ENCODE measurements at places on chromosomes 12 and 14. TPM values are rescaled to one million over a fixed set of nuclear protein-coding genes. Genes with fewer than 3 reads are reported as not detected.

GRCh38 chr12:94988471-94988870, 15.0 kb downstream of the NDUFA12 start:
- no peak for DNase-seq

GRCh38 chr12:114263056-114263805, 142.7 kb downstream of the TBX5 start:
- DNase-seq: no peak

The FGF6 gene
- total RNA-seq: not detected

DNA sequence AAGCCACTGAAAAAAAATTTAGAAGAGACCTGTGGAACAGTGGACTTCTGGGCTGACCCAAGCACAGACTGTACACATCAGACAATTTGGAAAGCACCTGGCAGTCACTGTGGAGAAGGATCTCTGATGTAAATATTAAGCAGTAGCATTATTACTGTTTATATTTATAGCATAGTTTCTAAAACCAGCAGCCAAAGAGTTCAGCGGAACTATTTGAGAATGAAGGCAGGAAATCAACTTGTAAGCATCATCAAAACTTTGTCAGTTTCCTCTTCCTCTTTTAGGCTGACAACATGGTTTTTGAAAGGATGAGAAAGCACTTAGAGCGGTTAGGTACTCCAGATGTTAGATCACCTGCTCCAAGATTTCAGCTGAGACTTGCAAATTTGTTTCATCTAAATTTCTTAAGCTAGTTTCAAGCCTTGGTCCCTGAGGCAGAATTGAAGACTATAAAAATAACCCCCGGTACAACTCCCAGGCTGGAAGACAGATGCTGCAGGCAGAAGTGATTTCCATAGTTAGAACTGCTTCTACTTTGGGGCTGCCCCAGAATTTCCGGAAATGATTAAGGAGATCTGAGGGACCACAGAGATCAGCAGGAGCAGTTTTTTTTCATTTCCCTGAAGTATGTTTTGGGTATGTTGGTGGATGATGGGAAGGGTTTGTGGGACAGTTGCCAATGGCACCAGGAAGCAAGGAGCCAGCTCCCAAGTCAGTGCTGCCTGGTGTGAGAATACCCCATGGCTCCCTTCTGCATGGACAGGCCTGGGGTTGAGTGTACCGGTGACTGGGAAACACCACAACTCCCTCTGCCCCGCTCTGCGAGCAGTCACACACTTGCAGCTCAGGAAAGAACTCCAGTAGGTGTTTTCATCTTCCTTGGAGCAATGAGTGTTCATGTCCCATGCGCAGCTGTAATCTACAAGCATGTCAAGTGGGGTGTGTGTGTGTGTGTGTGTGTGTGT, 354.5 kb downstream of the NUAK1 start:
- DNase-seq: no peak

The RPL6 gene
- 2,771 TPM for total RNA-seq

GRCh38 chr14:24334431-24335291, at the start of gene ADCY4:
ADCY4 (minus strand) TSS chr14:24335071; CDS start chr14:24334652, 419 bp downstream.
- DNase-seq: no peak

GRCh38 chr14:52015411-52016030, 26.2 kb downstream of the RTRAF start:
- no peak for DNase-seq

DNA sequence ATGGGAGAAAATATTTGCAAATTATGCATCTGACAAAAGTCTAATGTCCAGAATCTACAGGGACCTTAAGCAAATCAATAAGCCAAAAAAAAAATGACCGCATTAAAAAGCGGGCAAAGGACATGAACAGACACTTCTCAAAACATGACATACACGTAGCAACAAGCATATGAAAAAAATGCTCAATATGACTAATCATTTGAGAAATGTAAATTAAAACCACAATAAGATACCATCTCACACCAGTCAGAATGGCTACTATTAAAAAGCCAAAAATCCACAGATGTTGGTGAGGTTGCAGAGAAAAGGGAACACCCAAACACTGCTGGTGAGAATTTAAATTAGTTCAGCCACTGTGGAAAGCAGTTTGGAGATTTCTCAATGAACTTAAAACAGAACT, 16.1 kb downstream of the PAWR start:
- no peak for DNase-seq

- no peak for DNase-seq
These were observed 34.1 kb upstream of the STON2 start for GRCh38 chr14:81434230-81434629.

- no peak for DNase-seq
These were observed 195.0 kb upstream of the PDZRN4 start for GRCh38 chr12:40993158-40993557.

DNA sequence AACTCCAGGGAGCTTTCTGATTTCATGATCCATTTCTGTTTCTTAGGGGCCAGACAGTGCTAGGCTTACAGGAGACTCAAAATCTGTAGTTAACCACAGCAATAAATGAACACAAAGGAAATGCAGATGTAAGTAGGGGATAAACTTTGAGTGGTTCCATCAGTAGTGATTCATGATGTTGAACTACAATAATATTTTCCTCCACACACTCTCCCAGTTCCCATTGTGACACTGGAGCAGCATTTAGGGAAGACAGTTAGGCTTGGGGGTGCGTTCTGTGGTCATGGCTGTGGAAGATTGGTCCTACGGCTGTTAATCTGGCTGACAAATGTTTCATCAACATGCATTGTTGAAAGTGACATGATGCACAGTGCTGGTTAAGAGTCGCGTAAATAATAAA, 66.9 kb downstream of the HMGA2 start:
- DNase-seq: no peak

DNA sequence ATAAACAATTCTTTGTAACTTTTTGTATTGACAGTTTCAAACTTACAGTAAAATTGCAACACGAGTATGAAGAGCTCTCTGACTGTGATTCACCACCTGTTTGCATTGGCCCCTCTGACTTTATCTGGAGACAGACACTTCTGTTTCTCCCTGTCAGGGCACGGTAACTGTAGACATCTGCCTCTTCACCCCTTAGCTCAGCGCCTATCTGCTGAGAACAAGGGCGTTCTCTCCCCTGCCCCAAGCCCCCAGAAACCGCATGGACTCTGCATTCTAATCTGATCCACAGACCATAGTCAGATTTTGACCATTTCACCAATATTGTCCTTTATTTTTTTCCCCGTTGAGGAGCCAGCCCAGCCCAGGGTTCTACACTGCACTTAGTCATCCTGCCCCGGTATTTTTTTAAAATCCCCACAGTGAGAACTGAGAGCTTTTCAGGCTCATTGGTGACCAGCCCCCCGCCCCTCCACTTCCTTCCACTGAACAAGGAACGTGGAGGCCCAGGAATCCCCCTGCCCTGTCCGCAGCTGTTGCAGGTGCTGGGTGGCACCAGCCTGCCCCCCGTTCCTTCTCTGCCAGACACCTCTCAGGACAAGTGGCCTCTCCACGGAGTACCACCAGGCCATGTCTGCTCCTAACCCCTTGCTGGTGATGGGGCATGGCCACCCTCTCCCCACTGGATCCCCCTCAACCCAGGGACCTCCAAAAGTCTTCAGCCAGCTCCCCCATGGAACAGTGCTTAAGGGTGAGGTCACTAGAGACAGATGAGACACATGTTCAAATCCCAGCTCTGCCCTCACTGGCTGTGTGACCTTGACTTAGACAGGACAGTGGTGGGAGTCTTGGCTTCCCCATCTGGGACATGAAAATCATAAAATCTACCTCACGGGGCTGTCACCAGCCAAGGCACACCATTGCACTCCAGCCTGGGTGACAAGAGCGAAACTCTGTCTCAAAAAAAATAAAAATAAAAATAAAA, 11.2 kb downstream of the RHOF start:
- no peak for DNase-seq

- no peak for DNase-seq
These were observed 71.7 kb upstream of the RAP1B start for GRCh38 chr12:68538726-68539614.

- DNase-seq: no peak
These were observed 18.9 kb upstream of the C12orf71 start for GRCh38 chr12:27101290-27101689.

The KRT81 gene
- 244 TPM for total RNA-seq

GRCh38 chr12:75479963-75480461, 543 bp upstream of the GLIPR1 start:
- peak; percentile 42 for DNase-seq

The KTN1 gene
- total RNA-seq: 119 TPM

DNA sequence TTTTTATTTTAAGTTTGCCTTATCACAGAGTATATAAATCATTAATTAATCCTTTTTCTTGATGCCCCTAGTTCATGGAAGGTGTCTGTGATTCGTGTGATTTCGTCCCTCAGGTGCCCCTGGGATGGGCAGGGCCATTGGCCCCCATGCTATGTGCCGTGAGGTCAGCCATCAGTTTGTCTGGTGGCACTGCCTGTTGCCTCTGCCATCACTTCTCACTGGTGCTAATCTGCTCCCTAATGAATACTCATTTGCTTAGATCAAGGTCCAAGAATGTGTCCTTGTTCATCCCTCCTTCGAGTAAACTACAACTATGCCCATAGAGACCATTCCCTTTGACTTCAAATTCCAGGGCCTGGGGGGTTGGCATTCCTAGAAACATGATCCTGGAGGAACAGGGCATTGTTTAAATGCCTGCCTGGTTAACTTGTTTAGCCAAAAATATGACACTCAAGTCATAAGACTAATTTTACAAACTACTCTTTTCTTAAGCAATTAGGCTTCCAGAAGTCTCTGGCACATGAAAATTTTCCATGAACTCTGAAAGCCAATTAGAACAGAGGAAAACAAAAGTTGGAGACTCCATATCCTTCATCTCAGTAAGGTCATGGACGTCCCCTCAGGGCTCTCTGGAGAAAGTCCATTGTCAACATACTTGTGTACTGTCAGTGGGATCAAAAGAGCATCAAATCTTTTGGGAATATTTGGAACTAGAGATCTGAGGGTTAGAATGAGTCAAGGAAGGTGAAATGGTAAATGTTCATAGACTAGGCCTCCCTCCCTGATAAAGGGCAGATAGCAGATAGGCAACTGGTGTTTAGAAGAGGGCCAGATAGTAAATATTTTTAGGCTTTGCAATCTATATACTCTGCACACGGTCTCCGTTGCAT, 90.9 kb upstream of the PLXNC1 start:
- no peak for DNase-seq

DNA sequence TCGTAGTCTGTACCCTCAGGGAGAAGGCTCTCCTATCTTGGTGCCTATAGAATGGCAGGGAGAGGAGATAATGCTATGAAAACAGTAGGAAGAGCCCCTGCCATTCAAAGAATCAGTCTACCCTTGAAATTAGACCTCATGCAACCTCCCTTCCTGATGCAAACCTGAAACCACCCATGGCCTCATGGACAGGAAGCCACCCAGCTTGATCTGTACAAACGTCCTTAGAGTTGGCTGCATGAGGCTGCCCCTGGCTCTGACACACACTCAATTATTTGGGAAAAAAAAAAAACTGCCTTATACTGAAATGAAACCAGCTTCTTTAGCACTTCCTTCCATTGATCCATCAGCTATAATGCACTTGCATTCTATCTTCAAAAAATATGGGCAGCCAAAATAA, 116.6 kb upstream of the BCL2L14 start:
- no peak for DNase-seq

- DNase-seq: no peak
These were observed 220.6 kb upstream of the TMEM260 start for GRCh38 chr14:56358851-56359614.

DNA sequence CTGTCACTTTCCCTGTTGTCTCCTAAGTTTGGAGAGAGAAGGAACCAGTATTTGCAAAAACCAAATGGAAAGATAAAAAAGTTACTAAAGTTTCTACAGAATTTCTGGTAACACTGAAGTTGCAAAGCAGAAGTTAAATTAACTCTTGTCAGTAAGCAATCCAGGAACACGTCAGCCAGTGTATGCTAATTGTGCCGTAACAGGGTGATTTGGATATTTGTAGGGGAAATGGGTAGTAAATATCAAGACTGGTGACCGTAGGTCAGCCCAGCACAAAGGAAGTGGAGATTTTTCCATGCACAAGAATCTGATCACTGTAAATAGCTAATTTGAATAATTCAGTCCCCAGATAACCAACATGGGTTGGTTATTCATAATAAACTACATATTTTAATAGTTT, 2.3 kb downstream of the CDKN1B start:
- DNase-seq: no peak

The FSCB gene
- not detected for total RNA-seq

DNA sequence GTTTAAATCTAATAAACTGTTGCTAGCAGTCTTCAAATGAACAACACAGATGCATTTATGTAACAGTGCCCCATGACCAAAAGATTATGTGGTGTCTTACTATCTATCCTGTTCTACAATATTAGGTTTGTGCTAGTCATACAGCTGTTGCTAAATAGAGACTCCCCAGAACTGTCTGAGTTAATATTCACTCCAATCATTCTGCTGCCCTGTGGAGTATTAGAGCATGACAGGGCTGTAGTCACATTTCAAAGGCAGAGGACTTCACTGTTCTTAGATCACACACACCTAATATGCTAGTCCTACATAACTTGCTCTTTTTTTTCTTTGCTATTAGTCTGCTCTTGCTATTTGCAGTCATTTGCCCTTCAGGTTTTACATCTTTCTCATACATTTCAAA, 157.6 kb upstream of the MDGA2 start:
- DNase-seq: no peak

The TXNRD1 gene
- total RNA-seq: 78.7 TPM

DNA sequence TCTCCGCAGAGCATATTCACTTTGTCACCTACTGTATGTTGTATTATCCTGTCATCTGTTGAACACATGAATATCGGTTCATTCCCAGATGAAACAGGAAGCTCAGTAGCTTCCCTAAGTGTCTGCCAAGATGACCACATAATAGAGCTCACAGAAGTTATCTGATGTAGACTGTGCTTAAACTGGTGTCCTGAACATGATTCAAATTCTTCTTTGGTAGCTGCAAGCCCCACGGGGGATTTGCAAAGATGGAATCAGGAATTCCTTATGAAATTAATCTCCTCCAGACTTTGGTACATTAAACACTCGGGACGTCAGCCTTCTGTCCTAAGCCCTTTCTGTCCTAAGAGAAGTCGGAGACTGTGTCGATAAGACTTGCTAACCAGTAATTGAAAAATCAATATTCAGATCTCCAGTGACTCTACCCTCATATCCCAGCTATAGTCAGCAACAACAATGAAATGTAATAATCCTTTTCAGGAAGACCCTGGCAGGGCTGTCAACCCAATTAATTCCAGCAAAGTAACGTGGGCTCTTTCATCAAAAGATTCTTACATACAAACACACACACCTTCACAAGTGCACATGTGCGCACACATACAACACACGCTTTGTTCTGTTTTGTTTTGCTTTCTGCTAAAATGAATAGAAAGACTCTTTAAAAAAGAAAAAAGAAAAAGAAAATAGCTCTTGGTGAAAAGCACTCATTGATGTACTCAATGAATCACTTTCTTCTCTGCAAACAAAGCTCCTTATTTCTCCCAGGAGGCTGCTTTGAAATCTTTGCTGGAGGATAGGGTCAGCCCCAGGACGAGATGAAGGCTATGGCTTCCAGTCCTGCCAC, 127.2 kb downstream of the RIMBP2 start:
- DNase-seq: no peak

GRCh38 chr12:1593174-1594005, 991 bp downstream of the FBXL14 start:
- DNase-seq: no peak

Data from kidney epithelial cell (primary cell).